ENCODE measurements at places on chromosomes 12 and 14.

DNA sequence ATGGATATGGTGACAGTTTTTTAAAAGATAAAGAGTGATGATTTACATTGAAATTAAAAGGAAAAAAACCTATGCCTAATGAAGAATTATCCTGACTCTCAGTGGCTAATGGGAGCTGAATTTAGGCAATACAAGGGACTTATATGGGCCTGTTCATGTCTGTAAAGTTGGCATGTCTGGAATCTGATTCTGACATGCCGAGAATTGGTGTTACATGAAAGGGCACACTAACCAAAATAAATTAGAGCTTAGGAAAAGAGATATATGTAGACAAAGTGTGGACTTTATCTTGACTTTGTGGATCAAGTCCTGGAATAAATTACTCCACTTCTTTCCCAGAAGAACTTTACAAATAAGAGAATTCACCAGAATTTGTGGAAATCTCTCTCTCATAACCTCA lies 1.1 kb downstream of the TDG start:
- no peak for DNase-seq

DNA sequence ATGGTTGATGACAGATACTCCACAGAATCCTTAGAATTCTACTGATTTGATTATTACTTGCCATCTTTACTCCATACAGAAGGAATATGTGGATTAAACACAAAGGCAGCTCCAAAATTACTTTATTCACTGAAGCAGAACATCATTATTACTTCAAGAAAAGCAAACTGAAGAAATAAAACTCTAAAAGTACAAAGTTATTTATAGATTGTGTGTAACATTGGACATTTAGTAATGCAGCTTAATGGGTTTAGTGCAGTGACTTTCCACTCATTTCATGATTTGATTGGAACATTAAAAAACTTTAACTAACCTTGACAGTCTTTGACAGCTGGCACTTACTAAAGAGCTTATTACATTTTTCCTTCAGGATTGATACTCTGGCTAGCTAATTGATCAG lies 59.0 kb upstream of the ATP2A2 start:
- DNase-seq: no peak

GRCh38 chr12:80086025-80086424 lies 13.3 kb upstream of the OTOGL start:
- DNase-seq: no peak

DNA sequence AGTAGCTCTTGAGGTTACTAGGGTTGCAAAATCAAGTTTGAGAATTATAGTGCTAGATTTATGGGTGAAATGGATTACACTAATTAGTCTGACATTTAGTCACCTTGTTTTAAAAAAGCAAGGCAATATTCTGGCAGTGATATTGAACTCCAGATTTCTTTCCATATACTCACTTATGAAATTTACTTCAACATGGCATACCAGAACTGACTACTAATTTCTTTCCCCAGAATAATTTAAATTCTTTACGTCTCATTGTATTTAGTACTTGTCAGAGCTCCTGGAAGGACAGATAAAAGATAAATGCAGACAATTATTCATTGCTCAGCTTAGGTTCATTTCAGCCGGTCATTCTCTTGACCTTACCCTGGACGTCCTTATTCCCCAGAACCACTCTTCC lies 24.3 kb downstream of the EMP1 start:
- DNase-seq: no peak

DNA sequence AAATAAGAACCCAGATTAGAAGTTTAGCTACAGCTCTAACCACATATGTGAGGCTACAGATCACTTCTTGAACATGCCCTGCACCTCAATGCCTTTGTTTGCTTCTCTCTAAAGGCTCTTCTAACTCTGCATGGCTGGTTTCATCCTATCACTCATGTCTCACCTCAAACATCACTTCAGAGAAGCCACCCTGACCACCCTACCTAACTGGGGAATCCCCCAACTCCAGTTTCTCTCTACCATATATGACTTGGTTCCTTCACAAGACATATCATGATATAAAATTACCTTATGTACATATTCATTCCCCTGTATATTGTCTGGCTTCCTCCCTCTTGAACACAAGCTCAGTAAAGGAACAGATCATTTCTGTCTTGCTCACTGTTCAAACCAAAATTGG lies 250.2 kb upstream of the GRIP1 start:
- no peak for DNase-seq

GRCh38 chr14:33782923-33783322 lies 168.0 kb downstream of the EGLN3 start:
- no peak for DNase-seq
